Fibroblast of pulmonary artery (primary cell): ENCODE measurements at places on chromosomes 3 and 15.

GRCh38 chr15:96320703-96321638 lies 9.5 kb upstream of the NR2F2 start:
- peak; percentile 9 for DNase-seq

GRCh38 chr15:83815506-83815905 lies 161.6 kb downstream of the ADAMTSL3 start:
- no peak for DNase-seq

- DNase-seq, result peak; percentile 77
Observed at GRCh38 chr3:119630128-119630879, 30.1 kb downstream of the POPDC2 start.

GRCh38 chr3:71488391-71488809 lies 95.1 kb downstream of the FOXP1 start:
- DNase-seq, result no peak

GRCh38 chr15:32014953-32015352 lies 15.4 kb upstream of the CHRNA7 start:
- DNase-seq, result no peak
